ENCODE measurements at places on chromosomes 3 and 15.

DNA sequence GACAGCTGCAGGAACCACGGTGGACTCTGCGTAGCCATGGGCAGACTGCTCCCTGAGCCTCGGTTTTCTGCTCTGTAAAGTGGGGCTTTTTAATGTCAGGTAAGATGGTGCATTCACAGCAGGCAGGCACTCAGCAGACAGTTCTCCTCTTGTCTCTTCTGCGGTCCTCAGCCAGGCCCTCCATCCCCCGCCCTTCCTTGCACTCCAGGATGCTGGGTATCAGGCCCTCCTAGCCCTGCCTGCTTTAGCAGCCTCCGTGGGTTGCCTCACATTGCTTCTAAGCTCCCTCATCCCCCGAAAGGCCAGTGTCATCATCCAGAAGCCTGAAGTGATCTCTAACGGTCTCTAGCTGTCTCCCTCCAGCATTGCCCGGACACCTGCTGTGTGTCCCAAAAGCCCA, 115.7 kb downstream of the WNT7A start:
- DNase-seq, result no peak

DNA sequence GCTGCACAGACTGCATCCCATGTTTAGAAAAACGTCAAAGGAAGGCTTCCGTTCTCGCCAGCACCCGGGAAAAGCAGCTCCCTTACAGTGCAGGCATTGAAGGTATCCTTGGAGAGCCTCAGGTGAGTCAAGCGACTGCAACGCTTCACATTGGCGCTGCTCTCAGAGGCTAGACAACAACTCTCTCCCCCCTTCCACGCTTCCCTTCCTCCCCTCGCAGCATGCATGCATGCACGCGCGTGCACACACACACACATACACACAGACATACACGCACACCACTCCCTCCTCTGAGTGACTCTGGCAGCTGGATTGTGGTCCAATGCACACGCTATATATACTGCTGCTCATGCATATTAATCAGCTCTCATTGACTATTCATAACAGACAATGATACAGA, 191.1 kb downstream of the PDZRN3 start:
- DNase-seq, result no peak

DNA sequence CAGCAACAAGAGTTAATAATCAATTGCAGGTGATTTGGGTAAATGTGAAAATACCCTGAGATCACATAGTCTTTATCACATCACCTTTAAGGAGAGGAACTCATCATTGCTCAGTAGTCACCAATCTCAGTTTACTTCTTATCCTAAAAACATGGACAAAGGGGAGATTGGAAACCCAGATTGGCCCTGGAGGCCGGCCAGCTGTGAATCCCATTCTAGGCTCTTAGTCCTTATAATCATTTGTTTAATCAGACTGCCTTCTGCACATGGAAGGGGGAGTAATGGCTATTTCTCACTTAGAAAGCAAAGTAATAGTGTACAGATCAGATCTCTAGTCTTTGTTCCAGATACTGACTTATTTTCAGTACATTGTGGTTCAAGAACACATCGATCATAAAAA, 37.2 kb upstream of the CPB1 start:
- no peak for DNase-seq

DNA sequence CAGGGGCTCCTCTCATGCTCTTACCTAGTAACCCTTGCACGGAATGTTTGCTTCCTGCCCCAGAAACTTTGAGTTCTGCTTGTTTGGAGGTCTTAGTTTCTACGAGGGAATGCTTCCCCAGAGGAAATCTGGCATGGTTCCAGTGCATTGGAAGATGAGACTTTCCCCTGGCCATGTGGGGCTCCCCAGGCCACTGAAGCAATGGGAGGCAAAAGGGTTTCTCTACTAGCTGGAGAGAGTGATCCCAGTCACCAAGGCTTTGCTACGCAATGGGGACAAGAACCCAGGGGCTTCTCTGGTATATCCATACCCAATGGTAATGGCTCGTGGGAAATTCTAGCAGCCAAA, 44.2 kb upstream of the RPL32 start:
- no peak for DNase-seq

- DNase-seq, result no peak
Observed at GRCh38 chr3:134287512-134287911, 36.9 kb upstream of the RYK start.

DNA sequence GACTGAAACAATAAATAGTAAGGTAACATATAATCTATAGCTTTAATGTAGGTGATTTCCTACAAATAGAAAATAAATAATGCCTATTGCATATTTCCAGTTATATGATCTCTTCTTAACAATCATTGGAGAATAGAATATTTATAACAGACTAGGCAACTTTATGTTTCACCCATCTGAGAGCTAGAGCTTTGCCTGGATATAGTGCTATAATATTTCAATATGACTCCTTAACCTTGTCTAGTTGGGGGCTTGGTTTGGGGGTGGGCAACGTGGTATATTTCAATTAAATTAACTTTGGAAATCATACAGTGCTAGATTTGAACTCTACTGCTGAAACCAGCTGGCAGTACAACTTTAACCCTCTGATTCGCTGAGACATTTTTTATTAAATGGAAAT, 265.2 kb downstream of the CNTN4 start:
- DNase-seq, result no peak

- DNase-seq, result no peak
Observed at GRCh38 chr3:9088441-9089353, 125.4 kb upstream of the RAD18 start.

DNA sequence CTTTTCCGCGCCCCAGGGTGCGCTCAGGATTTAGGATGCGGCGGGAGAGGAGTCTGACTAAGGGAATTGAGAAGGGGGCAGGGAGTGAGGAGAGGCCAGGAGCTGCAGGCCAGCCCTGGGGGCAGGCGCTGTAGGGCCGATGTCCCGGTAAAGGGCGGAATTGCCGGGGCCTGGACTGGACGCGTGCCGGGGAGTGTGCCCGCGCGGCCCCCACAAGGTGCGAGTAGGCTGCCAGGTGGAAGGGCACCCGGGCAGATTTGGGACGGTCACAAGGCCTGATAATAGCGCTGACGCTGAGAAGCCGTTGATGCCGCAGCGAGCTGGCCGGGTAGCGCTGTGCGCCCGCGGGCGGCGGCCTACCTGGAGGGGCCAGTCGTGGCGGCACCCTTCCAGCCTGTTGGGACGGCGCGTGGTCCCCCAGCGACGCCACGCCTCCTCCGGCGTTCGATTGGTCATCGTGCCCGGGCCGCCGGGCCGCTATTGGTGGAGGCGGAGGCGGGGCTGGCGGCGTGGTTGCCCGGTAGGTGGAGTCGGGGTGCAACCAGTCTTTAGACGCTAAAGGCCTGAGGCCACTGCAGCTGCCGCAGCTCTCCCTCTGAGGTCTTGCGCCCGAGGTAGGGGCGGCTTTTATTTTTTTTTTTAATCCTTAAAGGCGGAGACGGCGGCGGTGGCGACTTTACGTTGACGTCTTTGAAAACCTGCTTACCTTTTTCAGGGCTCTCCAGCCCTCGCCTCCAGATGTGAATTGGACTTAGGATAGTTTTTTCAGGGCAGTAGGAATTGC, 903 bp downstream of the SLC25A38 start:
- peak; percentile 97 for DNase-seq

DNA sequence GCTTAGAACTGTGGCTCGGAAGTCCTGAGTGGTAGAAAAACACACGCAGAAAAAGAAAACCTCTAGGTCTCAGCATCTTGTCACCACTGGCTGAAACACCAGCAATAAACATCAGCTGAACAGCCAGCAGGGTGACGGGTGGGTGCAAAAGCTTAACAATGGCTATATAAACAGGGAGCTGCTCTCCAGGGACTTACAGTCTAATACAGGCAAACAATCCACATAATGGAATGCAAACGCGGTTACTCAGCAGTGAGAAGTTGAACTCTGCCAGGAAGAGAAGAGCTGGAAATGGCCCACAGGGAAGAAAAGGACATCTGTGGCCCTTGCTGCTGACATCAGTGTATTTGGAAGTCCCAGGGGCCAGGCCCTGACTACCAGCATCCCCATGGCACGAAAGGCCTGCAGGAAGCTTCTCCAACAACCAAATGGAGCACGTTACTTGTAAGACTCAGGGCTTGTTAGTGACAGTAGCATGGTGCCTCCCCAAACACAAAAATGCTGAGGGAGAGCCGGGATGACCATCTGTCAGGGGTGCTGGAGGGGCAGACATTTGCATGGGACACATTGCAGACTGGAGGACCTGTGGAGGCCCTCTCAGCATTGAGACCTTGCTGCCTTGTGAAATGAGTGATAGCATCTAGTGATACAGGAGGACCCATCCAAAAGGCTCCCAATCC, 3.0 kb downstream of the HEG1 start:
- DNase-seq, result peak; percentile 8

GRCh38 chr3:48952510-48953118, 34.0 kb downstream of the ARIH2 start:
- peak; percentile 71 for DNase-seq

DNA sequence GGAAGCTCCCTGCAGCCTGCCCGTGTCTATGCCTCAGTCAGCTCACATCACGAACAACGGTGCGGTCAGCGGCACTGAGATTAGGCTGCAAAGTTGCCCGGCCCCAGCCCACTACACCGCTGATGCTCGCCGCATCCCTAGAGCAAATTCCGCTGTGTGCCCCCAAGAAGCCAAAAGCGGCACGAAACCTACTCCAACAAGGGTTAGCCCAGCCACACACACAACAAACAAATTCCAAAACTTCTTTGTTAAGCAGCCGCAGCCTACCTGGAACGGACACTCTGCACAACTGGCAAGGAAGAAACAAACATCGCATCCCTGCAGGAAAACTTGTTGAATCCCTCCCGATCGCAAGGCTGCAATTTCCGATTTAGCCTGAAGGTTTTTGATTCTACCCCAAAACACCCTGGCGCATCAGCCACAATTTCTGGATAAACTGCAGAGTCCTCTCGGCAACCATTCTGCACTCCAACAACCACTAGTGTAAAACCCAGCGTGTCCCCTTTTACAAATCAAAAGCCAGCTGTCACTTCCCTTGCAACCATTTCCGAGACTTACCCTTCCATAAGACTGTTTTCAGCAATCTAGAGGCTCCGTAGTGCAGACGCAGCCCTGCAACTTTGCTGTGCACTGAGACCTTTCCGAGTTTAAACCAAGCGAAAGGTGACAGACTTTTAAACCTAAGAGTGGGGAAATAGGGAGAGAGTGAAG, 449 bp downstream of the ROBO1 start:
- no peak for DNase-seq

DNA sequence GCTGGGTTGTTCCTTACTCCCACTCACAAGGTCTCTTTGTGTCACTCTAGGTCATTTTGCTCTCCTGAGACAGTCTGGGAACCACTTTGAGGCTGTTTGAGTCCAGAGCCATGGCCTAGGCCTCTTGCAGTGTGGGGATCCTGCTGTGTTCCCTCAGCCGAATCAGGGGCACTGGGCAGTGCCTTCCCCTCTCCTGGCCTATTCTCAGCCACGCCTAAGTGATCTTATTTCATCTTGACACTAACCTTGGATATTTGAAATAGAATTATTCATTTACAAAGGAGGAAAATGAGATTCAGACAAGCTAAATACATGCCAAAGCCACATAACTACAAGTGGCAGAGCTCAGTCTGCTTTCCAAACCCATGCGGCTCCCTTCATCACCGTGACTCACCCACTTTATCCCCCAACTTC, 557.2 kb upstream of the TBL1XR1 start:
- DNase-seq, result no peak

DNA sequence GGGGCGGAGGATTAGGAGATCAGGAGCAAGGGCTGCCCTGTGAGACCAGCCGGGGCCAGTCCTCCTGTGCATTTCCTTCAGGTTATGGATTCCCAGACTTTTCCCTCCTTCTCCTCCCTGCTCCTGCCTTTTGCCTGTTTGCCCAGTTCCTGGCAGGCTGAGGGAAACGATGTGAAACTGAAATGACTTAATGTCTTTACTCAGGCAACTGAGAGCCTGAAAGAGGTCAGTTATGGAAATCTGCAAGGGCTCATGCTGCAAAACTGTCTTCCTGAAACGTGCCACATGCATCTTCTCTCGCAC, 57.2 kb downstream of the MESD start:
- no peak for DNase-seq

- no peak for DNase-seq
Observed at GRCh38 chr3:112508261-112508660, 9.0 kb upstream of the BTLA start.

GRCh38 chr3:61111825-61112224, 139.4 kb downstream of the FHIT start:
- no peak for DNase-seq

- DNase-seq, result no peak
Observed at GRCh38 chr15:36608180-36608579, 28.8 kb downstream of the CDIN1 start.

DNA sequence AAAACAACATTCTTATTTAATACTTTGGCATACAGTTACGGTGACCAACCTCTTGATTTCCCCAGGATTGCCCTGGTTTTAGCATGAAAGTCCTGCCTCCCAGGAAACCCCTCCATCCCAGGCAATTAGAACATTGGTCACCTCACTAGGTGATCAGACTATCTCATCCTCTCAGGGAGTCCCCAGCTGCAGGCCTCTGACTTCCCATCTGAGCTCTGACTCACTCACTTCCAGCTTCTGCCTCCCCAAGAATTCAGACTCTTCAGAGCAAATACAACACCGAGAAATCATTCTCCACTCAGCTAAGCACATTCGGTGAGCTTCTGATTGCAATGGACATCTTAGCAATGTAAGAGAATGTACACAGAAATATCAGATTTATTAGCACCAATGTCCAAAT, 92.4 kb upstream of the HES1 start:
- DNase-seq, result no peak

GRCh38 chr3:4071481-4072184, 231.5 kb upstream of the SETMAR start:
- peak; percentile 10 for DNase-seq

DNA sequence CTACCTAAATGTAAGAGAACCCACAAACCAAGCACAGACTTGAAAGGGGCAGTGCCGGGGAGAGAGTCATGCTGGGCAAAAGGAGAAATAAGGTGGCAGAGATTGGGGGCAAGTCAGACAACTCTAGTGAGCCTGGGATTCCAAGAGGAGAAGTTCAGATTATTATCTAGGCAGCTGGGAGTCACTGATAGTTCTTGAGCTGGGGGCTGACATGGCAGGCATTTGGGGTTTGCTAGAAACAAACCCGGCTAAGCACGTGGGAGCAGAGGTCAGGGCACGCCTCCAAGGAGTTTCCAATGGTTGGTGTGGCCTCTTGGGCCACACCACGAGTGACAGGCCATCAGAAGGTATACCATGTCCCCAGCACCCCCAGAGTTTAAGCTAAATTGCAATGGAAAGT, 27.6 kb downstream of the SLC6A6 start:
- no peak for DNase-seq
